ENCODE measurements at places on chromosomes 4 and X. TPM values are rescaled to one million over a fixed set of nuclear protein-coding genes. Genes with fewer than 3 reads are reported as not detected.

HTRA3 gene
- not detected for total RNA-seq

RPL39 gene
- 1,629 TPM for total RNA-seq

CYLC1 gene
- total RNA-seq, result not detected

MXRA5 gene
- total RNA-seq, result not detected

YY2 gene
- total RNA-seq, result 2.0 TPM

XAGE1B gene
- not detected for total RNA-seq

SLC9B1 gene
- 2.3 TPM for total RNA-seq

RGN gene
- total RNA-seq, result not detected

All from activated CD4-positive, alpha-beta T cell treated with anti-CD3 and anti-CD28 coated beads, Interleukin-2, amount 10 ng/mL, durations not matched to agents 7 days and 5 days (primary cell).